ENCODE measurements at places on chromosomes 11 and 22. TPM values are rescaled to one million over a fixed set of nuclear protein-coding genes. Genes with fewer than 3 reads are reported as not detected.

GRCh38 chr11:90558328-90558865 is 335.5 kb upstream of the CHORDC1 start:
- no peak for DNase-seq

Gene GAL3ST1
- 1.1 TPM for total RNA-seq

Gene C22orf42
- total RNA-seq: not detected

DNA sequence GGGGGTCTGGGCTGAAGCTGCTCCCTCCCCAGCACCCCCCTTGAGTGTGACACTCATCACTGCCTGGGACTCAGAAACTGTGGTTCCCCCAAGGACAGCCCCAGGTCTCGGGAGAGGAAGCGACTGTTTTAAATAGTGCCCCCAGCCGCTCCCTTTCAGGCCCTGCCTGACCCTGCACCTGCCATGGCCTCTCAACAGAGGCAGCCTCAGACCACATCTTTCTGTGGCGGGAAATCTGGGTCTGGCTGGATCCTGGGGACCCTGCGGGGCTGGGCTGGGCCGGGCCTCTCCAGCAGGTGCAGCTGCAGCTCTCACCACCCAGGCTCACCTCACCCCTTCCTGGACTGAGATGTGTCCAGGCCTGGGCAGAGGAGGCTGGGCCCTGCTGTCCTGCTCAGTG is 3.7 kb upstream of the IGLL1 start:
- no peak for DNase-seq
